Neural crest cell (in vitro differentiated cells): ENCODE measurements at places on chromosomes 11 and 22. TPM values are rescaled to one million over a fixed set of nuclear protein-coding genes. Genes with fewer than 3 reads are reported as not detected.

PNPLA5 gene
- total RNA-seq = not detected in 2 replicates

GLB1L2 gene
- 15.4 TPM in 2 replicates for total RNA-seq

SMTNL1 gene
- not detected in 2 replicates for total RNA-seq

MMP27 gene
- not detected in 2 replicates for total RNA-seq

OVCH2 gene
- not detected in 2 replicates for total RNA-seq

CPT1A gene
- total RNA-seq = 0.48 and 0.54 TPM in 2 replicates

FREY1 gene
- 2.5 and 3.3 TPM in 2 replicates for total RNA-seq

DDX25 gene
- 1.4 and 2.3 TPM in 2 replicates for total RNA-seq

MYRF gene
- 3.5 and 3.9 TPM in 2 replicates for total RNA-seq

TSGA10IP gene
- total RNA-seq = 1.8 and 2.7 TPM in 2 replicates

GPHA2 gene
- total RNA-seq = not detected in 2 replicates
